ENCODE measurements at places on chromosomes 13 and 19.

DNA sequence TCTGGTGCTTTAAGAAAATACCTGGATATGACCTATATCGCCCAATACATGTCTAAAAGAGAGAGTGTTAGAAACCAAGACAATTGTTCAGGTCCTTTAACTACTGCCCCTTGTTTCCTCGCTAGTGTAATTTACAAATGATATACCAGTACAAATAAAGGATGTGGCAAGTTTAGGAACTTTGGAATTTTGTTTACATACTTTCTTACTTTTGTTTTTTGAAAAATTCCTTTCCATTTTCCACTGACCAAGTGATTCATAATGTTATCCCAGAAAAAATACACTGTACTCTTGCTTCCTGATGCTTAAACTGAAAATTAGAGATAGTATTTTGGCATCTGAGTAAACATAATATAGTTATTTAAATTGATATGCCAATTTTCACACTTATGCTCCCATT lies 96.8 kb upstream of the CSNK1A1L start:
- DNase-seq = no peak

DNA sequence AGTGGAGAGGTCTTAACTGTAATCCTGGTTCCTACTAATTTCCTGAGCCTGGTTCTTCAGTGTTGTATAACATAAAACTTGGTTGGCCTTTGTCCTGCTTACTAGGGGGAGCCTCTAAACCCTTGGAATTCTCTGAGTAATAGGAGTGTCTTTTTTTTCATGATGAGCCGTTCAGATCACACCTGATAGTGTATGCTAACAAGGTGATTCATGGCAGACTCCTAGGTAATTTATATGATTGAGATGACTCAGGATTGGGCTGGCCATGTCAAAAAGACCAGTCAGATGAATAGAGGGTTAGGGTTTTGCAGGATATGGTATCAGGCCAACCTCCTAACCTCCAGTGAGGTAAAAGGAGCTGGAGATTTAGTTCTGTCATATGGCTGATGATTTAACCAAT lies 135.8 kb upstream of the KLF12 start:
- no peak for DNase-seq

DNA sequence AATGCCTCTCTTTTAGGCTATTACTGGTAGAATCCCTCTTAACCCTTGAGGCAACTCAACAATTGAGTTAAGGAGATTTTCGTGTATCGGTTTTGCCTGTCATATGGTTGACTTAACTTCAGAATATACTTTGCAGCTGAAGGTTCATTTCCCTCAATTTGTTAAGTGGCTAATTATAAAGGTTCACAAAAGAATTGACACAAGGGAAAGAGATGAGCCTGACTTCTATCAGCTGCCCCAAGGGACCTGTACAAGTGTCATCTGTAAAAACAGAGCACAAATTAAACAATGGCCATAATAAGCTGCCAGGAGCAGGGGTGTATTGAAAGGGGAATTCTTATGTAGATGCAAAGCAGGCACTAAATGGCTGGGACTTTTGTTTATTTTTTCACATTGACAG lies 334.8 kb upstream of the OBI1 start:
- DNase-seq = no peak

- DNase-seq = no peak
Measured at GRCh38 chr13:53901593-53901992, 873.0 kb downstream of the OLFM4 start.

DNA sequence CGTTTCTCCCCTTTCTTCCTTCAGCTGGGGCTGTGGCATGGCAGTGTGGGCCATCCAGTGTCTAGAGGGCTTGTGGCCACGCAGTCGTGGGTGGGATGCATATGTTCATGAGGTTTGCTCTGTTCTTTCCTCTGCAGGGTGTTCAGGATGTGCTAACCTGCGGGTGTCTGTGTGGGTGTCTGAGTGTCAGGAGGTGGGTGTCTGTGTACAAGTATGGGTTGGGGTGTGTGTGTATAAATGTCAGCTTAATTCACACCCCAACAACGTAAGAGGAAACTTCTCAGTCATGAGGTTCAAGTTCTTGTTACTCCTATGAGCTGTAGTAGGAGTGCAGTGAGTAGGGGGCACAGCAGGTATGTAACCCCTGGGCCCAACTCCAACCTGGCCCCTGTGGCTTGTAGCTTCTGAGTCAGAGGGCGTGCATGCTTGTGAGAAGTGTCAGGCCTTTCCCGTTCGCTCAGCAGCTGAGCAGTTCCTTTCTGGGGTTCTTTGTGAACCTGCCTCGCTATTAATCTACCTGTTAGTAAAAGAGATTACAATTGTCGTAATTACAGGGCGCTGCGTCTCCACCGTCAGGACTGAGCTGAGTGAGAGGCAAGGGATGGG lies 49.1 kb downstream of the NFIX start:
- DNase-seq = no peak

DNA sequence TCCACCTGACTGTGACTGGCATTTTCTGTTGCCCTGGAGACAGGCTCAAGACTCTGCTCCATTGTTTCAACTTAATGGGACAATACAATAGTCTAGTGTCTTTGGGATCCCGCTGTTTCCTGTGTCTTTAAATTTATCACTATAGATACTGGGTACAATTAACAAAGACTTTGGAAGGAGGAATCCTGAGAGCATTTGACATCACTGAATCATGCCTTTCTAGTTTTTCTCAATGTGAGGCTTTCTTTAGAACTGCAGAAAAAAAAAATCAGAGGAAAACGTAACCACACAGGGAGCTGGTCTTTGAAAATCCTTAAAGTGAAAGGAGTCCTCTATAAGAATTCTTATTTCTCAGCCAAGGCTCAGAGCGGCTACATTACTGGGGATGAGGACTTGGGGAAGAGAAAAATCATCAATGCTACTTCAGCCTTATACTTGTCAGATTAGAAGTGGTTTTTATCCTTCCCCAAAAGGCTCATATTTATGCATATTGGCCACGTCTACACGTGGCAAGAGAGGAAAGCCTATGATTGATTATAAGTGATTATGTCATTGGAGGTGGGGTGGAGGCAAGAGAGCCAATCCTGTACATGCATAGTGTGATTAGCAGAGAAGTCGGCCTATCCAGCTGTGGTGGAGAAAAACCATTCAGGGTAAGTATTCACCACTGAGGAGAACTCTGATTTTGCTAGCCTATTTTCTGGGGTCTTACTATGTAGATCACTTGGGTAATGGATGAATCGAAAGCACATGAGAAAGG lies 34.4 kb upstream of the UBL3 start:
- DNase-seq = no peak

GRCh38 chr19:1758231-1758577 lies 4.9 kb downstream of the ONECUT3 start:
- DNase-seq = no peak

DNA sequence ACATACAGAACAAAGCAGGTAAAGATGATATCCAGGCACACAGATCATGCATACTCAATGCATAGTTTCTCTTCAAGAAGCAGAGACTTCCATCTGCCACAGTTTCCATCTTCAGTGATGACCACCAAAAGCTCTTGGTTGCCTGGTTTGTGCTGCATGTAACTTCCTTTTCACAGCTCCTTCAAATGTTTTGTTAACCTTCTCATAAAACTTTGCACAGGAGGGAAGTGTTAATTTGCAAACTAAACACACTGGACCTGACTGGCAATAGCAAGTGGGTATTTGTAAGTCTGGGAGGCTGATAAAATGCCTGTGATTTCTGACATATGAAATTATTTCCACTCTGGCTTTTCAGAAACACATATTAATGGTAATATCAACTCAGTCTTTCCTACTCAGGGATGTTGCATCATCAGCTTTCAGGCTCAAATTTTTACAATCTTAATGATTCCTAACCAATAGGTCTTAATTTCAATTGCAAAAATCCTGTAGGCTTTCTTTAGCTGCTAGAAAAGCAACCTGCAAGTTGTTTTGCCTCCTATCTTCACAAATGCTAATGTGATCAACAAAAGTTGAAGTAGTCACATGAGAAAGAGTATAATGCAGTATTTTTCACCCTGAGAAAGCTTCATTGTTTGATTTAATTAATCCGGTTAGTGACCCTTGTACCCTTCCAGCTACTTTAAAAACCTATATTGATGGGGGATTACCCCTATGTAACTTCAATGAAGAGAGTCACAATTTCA lies 575.6 kb downstream of the DIAPH3 start:
- no peak for DNase-seq

GRCh38 chr13:95968906-95969305 lies 84.3 kb downstream of the UGGT2 start:
- DNase-seq = no peak

- DNase-seq = no peak
Measured at GRCh38 chr13:99796175-99796819, 175.3 kb downstream of the ZIC5 start.

DNA sequence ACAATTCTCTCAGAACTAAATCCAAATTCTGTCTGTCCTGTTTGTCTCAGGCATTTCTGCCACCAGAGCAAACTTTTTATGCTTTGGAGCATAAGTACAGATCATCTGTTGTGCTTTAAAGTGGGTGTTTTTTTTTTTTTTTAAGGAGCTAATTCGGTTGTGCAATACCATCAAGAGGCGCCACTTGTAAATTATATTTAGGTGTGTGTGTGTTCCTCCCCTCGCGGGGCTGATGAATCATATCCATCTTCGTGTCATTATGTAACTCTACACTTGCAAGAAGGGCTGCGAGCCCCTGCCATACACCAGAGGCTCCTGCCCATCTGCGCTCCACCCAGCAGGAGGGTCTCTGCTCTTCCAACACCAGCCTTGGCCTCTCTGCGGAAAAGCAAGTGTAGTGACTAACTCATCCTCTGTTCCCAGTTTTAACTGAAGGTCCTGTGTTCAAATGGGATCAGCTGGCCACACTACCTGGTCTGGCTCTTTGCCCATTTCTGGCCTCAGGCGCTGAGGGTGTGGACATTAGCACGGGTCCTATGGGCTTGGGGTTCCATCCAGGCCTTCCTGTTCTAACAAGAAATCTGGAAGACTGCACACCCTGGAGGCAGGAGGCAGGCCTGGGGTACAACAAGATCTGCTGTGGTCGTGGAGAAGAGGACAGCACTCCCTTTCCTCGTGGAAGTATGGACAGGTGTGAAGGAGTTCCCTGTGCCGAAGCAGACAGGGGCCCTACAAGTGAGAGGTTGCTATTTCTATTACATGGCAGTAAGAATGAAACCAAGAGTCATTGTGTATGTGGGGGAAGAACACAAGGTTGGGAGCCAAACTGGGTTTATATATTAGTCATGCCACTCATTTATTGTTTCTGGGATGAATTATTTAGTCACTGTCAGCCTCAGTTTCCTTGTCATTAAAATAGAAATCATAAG lies 96.1 kb upstream of the MBNL2 start:
- no peak for DNase-seq

GRCh38 chr19:38917921-38918491 lies 6.0 kb upstream of the CCER2 start:
- DNase-seq = no peak

DNA sequence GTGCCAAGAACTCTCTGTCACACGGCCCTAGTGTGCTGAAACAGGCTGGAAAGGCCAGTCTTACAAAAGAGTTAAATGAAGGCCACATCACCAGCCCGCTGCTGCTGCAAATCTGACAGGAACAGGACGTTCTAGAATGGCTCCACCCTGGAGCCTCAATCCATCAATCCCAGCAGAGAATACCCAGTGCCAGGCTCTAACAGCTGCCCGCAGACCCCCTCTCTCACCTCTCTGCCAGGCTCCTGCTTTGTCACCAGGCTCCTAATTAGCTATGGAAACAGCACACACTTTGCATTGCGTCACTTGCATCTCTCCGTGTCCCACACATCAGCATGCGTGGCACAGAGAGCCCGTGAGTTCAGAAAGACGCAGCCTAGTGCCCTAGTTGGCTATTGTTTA lies 314.1 kb downstream of the FOXO1 start:
- no peak for DNase-seq

- DNase-seq = no peak
Measured at GRCh38 chr13:31261241-31261640, 61.5 kb downstream of the B3GLCT start.

- no peak for DNase-seq
Measured at GRCh38 chr19:3983936-3984583, 1.2 kb downstream of the EEF2 start.

- no peak for DNase-seq
Measured at GRCh38 chr13:59842507-59842906, 321.2 kb downstream of the DIAPH3 start.

GRCh38 chr13:112880221-112880641 lies 88.8 kb upstream of the MCF2L start:
- DNase-seq = no peak

DNA sequence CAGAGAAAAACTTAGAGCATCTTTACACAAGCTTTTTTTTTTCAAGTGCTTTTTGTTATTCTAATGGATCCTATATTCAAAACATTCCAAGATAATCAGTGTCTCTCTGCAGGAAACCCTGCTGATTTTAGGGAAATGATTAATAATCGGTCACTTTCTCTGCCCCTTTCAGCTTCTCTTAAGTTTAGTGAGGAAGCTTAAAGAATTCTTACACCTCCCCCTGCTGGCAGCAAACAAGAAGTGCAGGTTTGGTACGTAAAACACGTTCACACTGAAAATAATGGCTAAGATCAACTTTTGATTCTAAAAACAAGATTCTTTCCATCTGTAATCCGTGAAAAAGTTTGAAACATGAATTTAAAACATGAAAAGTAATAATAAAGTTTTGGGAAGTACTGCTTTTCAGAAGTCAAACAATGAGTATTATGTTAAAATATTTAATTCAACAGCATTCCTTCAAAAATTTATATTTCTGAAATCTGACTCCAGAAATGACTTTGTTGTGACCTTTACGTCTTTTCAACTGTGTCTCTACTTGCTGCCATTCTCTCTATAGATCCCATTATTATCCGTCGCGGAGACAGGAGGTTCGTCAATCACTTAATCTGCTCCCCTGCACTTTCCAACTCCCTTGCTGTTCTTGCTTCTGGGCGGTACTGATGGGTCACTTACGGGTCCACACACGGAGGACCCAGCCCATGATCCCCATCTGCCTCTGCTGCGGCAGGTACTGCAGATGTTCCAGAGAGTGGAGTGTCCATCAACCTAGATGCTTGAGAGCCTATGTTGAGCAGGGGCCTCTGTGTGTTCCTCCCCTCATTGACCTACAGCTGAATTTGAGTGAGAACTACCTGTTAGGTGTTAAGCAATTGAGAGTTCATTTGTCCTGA lies 203.1 kb upstream of the EDNRB start:
- DNase-seq = peak; percentile 11

DNA sequence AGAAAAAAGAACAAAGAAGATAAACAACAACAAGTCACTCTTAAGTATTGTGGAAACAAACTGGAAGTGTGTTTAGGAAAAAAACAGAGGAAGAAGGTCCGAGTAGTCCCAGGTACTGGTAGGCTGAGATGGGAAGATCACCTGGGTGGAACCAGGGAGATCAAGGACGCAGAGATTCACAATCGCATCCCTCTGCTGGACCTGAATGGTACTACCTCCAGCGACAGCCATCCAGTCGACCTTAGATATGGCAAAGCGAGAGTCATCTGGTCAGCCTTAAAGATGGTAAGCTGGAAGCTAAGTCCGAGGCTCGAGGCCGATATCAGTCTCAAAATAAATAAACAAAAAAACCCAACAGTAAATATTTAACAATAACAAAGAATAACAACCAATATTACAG lies 44.9 kb upstream of the ZNF91 start:
- no peak for DNase-seq

- no peak for DNase-seq
Measured at GRCh38 chr13:51862957-51863356, 1.2 kb downstream of the CCDC70 start.

GRCh38 chr19:31113293-31113692 lies 235.9 kb downstream of the TSHZ3 start:
- no peak for DNase-seq
